Suprapubic skin (tissue), 4 donors: ENCODE measurements at places on chromosomes 16 and 17. TPM values are rescaled to one million over a fixed set of nuclear protein-coding genes. Genes with fewer than 3 reads are reported as not detected.

ARL16 gene
- total RNA-seq = 35.5 TPM

COX6A2 gene
- not detected for total RNA-seq

DNA sequence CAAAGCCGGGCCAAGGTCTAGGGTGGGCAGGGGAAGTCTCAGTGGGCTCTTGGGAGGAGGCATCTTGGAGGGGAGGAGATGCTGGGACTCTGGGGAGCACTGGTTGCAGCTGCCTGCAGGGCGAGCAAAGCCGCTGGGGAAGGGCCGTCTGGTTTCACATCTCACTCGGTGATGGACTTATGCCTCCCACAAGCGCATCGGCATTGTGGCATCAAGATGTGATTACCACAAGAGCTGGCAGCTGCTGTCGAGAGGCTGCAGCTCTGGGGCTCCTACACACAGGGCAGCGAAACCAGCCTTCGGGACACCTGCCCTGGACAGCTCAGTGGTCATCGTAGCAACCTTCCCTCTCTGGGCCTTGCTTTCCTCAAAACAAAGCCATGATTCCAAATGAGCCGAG is 3.1 kb upstream of the KCNJ12 start:
- no peak for DNase-seq

- no peak for DNase-seq
These were observed 89.0 kb upstream of the CDH5 start for GRCh38 chr16:66277311-66278070.
